Stimulated activated CD8-positive, alpha-beta memory T cell treated with anti-CD3 and anti-CD28 coated beads, Interleukin-15, amount 100 ng/mL, for 1 hour (primary cell): ENCODE measurements at places on chromosomes 3 and 15.

- DNase-seq: no peak
These were observed 355.8 kb upstream of the C2CD4B start for GRCh38 chr15:62520887-62521286.

DNA sequence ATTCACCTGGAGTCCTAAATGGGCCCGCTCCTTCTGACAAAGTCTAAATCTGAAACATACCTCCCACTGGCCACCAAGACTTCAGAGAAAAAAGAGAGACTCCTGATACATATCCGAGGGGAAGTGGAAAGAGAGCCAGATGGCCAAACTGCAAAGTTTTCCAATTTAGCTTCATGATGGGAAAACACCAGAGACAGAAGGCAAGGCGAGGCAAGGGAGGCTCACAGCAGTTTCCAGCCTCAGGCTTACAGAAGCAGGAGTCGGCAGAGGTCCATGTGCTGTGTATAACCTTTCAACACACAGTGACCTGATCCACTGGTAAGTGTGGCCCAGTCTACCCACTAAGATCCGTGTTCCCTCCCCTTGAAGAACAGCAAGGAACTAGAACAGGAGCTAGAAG, 29.9 kb upstream of the PDE8A start:
- no peak for DNase-seq

- no peak for DNase-seq
These were observed 319.3 kb downstream of the CTNNB1 start for GRCh38 chr3:41518626-41519025.

- DNase-seq: no peak
These were observed 49.5 kb upstream of the BCL6 start for GRCh38 chr3:187794731-187795130.

DNA sequence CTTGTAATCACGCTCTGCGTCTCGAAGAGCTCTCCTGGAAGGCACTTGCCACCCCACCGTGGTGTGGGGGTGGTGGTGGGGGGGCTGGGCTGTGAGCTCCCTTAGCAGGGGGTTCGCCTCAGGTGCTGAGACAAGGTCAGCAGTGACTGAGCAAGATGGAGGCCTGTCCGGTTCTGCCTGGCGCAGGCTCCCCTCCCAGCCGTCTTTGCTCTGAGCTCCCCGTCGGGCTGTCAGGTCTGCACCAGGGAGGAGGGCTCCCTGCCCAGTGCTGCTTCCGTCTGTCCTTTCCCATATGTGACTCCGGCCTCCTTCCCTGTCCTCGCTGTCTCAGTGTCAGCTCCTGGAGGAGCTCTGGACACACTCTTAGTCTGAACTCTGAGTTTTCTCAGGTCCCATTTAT, 80.0 kb downstream of the PLXNA1 start:
- DNase-seq: no peak
